ENCODE measurements at places on chromosomes 1 and 21.

DNA sequence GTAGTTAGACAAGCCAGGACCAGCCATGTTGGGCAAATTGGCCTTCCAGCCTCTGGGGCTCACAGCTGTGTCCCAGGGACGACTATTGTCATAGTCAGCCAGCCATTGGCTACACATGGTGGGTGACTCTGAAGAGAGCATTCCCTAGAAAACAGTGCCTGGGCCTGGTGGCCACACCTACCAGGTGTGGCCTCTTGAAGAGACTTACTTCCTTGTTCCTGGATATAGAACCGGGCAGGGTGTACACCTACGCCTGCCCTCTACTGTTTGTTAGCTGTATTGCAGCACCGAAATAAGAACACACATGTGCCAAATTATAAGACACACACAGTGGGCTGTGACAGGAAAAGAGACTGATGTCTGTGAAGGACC is 134.6 kb upstream of the ARHGEF16 start:
- DNase-seq = peak; percentile 70

GRCh38 chr1:240909701-240910457 is 297.9 kb upstream of the GREM2 start:
- DNase-seq = no peak

GRCh38 chr21:42007356-42007940 is 2.7 kb downstream of the ZBTB21 start:
- no peak for DNase-seq

DNA sequence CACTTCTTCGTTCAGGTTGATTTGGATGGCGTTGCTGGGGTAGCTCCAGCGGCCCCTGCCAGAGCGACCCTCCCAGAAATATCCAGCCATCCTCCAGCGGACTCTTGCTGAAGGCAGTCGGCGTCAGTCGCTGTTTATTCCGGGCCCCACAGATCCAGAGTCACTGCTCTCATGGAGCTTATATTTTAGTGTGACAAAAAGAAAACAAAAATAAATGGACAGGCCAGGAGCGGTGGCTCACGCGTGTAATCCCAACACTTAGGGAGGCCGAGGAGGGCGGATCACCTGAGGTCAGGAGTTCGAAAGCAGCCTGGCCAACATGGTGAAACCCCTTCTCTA is 791 bp upstream of the CFAP298 start:
- no peak for DNase-seq

DNA sequence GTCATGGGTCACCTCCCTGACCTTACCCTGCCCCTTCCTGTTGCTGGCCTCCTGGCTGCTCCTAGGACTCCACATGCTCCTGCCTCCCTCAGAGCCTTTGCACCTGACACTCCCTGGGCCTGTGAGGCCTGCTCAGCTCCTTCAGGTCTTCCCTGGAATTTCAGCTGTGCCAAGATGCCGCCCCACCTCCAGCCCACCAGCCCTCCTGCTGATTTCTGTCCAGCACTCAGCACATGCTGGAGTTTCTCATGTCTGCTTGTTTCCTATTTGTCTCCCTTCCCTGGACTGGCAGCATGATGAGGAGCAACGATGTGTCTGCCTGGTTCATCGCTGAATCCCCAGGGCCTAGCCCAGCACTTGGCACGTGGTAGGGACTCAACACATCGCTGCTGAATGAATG is 3.0 kb downstream of the MFAP2 start:
- no peak for DNase-seq

DNA sequence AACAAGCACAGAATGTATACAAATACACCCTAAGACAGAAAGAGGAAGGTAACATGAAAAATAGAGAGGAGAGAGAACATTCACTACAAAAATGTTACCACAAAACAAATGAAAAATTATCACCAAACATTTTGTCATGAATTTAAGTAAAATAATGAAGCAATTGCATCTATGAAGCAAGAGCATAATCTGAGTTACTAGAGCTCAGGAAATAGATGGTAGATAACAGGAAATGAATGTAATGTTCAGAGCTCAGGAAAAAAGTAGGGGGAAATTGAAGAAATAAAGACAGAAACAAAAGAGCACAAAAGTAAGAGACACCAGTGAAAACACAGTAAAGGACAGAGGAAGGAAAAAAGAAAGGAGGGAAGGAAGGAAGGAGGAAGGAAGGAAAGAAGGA is 19.4 kb downstream of the SEC16B start:
- no peak for DNase-seq

DNA sequence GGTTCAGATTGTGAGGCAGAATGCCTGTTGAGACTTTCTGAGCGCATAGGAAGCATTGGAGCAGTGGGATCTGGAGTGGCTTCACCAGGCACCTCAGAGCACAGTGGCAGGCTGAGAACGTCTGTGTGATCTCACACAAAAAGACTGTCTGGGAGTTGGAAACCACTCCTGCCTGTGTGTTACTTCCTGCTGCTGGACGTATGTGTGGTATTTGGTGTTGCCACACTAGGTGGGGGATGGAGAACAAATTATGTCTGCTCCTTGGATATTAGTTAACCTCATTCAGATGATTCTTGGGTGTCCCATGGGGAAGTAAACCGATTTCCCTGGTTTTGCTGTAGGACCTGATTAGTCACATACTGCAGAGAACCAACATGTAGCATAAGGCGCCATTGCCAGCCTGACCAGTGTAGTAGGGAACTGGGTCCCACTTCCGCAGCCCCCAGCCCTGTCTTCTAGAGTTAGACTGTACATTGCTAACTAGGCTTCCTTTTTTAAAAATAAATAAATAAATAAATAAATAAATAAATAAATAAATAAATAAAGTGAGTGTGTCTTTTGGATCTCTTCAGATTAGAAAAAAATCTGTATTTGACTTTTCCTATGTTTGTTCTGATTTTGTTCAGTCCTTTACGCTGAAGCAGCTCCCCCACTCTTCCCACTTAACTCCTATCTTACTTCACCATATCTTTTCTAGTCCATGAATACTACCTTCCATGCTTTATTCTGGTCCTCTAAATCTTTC is 26.9 kb downstream of the UCK2 start:
- peak; percentile 16 for DNase-seq
